ENCODE measurements at places on chromosomes 13 and 19.

- no peak for DNase-seq
Measured at GRCh38 chr19:32748497-32748896, 28.9 kb downstream of the TDRD12 start.

- DNase-seq, result no peak
Measured at GRCh38 chr13:85298387-85298924, 500.8 kb downstream of the SLITRK6 start.

GRCh38 chr19:35533822-35534392, 651 bp downstream of the GAPDHS start:
- peak; percentile 77 for DNase-seq

GRCh38 chr13:94710881-94711560, 1.3 kb downstream of the SOX21 start:
- DNase-seq, result no peak

DNA sequence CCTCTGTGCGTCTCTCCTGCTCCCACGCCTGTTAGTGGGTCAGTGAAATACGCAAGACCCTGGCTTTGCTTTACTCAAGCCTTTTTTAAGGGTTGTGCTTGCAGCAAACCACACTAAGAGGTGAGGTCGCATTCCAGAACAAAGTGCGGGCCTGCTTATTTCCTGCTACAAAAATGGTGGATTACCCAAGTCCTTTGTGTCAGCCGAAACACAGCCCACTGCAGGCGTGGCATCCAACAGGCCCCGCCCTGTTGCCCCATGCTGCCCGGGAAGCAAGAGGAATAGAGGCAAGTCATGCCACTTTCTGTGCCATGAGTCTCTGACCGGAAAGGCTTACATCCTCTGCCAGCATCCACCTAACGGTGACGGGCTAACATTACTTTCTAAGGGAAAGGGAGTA, 7.7 kb upstream of the IRS2 start:
- no peak for DNase-seq

DNA sequence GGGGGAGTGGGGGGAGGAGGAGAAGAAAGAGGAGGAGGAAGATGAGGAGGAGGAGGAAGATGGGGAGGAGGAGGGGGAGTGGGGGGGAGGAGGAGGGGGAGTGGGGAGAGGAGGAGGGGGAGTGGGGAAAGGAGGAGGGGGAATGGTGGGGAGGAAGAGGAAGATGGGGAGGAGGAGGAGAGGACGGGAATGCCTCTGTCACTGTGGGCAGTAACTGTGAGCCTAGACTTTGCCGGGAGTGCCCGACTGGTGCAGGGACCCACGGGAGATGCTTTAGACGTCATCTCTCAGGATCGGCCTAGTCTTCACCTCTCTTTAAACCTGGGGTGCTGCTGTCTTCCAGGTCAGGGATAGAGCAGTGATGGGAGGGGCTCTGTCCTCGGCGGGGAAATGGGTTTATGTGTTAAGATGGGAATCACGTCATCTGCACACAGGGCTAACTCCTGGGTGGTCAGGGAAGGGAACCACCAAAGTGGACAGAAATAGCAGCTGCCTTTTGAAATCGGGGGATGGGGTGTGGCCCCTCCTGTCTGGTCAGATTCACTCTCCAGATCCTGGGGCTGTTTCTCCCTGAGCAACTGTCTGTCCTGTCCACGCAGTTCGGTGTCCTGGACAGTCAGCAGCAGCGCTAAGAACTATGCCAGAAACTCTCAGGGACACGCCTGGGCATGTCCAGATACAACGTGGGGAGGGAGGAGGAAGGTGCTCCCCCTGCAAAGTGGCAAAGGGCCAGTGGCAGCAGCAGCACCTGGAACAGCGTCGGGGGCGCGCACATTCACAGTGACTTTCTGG, 26.9 kb downstream of the GAS6 start:
- peak; percentile 58 for DNase-seq

DNA sequence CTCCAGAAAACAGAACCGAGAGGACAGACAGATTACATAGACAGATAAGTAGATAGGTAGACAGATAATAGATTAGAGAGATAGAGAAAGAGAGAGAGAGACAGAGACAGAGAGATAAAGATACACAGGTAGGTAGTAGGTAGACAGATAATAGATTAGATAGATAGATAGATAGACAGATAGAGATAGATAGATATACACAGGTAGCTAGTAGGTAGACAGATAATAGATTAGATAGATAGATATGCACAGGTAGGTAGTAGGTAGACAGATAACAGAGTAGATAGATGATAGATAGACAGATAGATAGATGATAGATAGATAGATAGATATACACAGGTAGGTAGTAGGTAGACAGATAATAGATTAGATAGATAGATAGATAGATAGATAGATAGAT, 10.1 kb downstream of the FFAR2 start:
- no peak for DNase-seq

GRCh38 chr13:112943309-112944125, 25.5 kb upstream of the MCF2L start:
- peak; percentile 73 for DNase-seq

DNA sequence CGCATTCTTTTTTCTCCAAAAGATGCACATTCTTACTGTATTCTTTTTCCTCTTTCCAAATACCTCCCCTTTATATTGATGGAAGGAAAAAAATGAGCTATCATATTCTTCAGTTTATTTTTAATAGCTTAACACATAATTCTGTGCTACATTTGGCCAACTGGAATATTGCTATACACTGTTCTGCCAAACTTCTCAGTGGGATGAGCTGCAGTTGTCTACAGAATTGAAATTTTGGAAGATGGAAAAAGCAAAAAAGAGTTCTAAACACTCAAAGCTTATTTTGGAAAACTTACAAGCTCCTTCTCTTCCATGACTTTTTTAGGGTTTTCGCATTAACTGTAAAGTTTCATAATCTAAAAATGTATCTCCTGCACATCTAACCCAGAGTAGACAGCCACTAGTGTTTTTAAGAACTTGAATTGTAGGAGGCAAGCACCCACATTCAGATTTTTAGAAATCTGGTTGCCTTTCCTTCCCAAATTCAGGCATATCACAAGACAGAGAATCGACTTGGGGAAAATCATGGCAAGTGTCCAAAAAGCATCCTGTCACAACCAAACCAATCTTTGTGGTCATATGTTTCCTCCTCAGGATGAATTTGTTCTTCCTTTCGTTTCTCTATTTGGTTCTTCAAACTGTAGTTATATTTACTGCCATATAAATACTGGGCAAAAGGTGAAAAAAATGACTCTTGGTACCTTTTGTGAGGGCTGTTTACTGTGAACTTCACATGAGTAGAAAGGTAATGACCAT, 111.4 kb upstream of the FRY start:
- DNase-seq, result no peak

GRCh38 chr13:78485803-78486202, 117.5 kb downstream of the POU4F1 start:
- no peak for DNase-seq

- peak; percentile 72 for DNase-seq
Measured at GRCh38 chr19:51690454-51691073, 2.6 kb upstream of the SPACA6 start.

- peak; percentile 51 for DNase-seq
Measured at GRCh38 chr19:18282021-18282787, 782 bp upstream of the JUND start.

GRCh38 chr13:25455146-25455545, 83.4 kb downstream of the ATP8A2 start:
- peak; percentile 57 for DNase-seq

GRCh38 chr19:43735957-43736356, 18.8 kb downstream of the SMG9 start:
- no peak for DNase-seq

DNA sequence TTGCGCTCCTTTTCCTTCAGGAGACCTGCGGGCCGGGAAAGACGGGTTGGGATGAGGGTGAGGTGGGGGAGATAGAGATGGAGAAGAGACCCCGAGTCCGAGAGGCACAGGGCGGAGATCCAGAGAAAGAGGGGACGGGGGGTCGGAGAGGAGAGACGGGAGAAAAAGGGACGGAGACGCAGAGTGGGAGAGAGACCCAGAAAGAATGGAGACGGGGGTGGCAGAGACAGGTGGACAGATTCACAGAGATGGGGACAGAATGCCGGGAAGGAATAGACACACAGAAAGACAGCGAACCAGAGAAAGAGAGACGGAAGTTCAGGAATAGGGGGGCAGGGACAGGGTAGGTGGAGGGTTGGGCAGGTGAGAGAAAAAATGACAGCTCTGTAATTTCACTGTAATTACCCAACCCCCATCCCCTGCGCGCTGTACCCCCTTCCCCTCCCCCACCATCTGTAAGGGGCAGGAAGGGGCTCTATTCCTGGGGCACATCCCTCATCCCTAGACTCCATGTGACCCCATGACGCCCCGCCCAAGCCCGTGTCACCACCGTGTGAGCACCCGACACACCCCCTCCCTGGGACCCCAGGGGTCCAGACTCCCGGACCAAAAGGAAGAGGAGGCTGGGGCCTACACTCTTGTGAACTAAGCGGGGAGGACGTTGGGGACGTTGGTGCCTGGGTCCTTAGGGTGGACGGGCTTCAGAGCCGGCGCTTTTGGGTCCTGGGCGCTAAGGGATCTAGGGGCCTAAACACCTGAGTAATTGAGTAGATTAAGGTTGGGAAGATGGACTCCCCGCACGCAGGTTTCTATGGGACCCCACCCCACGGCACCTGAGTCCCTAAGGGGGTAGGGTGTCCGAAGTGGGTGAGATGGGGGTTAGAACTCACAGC, 967 bp downstream of the DBP start:
- DNase-seq, result peak; percentile 66

GRCh38 chr19:57465680-57466381, 8.9 kb upstream of the VN1R1 start:
- no peak for DNase-seq

DNA sequence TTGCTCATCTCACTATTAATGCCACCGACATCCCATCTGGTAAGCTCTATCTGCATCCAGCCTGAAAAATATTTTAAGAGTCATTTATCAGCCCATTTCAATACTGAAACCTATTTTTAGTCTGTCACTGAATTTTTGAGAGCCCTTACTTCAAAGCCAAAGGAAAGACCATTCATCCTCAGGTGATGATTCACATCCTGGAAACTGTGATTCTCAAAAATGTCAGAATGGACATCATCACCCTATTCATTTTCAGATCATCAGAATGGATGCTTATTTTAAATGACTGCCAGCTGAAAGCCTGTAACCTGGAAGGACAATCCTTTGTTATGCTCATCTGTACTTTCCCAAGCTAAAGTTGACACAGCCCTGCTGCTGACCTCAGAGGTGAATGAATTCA, 27.0 kb downstream of the TNFSF11 start:
- DNase-seq, result no peak

- no peak for DNase-seq
Measured at GRCh38 chr13:91468301-91468700, 69.9 kb downstream of the GPC5 start.

DNA sequence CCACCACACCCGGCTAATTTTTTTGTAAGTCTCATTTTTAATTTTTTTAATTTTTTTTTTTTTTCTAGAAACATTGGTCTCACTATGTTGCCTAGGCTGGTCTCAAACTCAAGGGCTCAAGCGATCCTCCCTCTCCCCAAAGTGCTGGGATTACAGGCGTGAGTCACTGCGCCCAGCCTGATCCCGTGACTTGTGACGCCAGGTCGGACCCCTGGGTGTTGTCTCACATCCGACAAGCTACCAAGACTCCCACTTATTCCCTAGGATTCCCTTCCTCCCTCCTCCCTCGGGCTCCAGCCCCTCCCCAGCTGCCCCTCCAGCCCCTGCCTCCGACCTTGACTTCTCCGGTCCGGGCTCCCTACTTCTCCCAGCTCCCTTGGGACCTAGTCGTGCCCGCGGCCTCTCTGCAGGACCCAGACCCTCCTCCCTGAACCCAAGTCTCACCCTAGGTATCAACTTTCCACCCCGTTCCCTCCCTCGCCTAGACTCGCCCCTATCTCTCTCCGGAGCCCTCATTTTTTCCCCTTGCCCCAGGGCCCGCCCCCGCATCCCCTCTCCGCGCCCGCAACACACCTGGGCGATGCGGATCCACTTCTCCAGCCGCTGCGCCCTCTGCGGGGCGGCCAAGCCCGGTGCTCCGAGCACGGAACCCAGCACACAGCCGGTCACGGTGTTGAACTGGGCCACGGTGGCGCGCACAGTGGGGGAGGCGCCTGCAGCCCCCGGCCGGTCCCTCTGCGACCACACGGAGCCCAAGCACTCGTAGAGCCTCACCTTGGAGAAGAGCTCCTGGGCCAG, 13.1 kb downstream of the RGL3 start:
- no peak for DNase-seq

- DNase-seq, result peak; percentile 8
Measured at GRCh38 chr13:26978081-26978860, 193.3 kb downstream of the USP12 start.

- peak; percentile 46 for DNase-seq
Measured at GRCh38 chr19:4077007-4077374, 10.3 kb upstream of the ZBTB7A start.

- DNase-seq, result no peak
Measured at GRCh38 chr13:78100486-78100885, 181.9 kb upstream of the EDNRB start.

- no peak for DNase-seq
Measured at GRCh38 chr13:92303428-92303827, 905.0 kb downstream of the GPC5 start.

DNA sequence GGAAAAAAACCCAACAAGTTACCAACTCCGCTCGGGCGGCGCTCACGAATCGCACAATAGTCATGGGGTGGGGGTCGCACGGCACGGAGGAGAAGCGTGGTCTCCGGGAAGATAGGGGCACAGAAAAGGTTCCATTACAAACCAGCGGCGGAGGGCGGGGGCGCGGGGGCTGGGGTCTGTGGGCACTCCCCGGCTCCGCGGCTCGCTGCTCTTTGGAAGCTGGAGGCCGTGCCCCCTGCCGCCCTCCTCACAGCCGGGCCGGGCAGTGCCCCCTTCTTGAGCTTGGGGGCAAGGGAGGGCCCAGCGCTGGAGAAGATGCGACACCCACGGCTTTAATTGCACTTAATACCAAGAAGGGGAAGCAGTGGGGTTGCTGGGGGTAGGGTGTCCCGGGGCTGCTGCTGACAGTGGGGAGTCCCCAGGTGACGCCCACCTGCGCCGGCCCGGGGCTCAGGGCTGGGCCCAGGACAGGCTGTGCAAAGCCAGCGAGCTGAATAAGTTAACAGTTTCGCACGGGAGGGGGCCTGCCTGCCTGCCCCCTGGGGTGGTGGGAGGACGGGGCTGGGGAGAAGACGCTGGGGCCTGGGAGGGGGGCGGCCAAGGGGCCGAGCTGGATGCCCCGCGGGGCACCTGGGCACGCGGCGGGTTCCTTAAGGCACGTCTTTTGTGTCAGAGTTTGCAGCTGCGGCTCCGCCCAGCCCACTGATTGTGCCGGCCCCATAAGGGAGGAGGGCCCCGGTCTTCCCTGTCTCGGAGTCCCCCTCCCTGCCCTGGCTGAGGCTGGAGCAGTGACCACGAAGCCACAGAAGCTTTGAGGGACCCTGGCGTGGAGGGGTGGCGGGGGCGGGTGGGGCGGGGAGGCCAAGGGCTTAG, 9.8 kb downstream of the DCAF15 start:
- no peak for DNase-seq

DNA sequence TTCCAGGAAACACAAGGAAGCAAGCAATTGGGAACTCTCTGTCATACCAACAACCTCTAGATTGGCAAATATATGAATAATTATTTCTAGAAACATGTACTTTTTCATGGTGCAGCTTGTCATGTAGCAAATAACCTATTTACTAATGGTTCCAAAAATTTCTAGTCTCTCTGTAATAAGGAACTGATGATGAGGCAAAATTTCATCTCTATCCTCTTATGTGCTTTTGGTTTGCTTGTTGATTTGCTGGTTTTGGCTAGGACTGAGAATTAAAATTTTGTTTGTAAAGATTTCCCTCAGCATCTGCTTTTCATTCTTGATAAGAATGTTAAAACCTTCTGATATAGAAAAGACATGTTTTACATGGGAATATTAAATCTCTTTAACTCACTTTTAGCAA, 123.2 kb upstream of the UFM1 start:
- DNase-seq, result no peak

- DNase-seq, result no peak
Measured at GRCh38 chr19:47283405-47284059, 8.8 kb downstream of the INAFM1 start.

All from thyroid gland (tissue), 4 donors.